ENCODE measurements at places on chromosomes 11 and 22.

- DNase-seq, result no peak
Measured at GRCh38 chr22:17113600-17113999, 7.6 kb downstream of the TMEM121B start.

GRCh38 chr22:21816472-21816786 lies 51.0 kb downstream of the MAPK1 start:
- DNase-seq, result no peak

- DNase-seq, result no peak
Measured at GRCh38 chr11:132957881-132958280, 574.4 kb downstream of the OPCML start.

DNA sequence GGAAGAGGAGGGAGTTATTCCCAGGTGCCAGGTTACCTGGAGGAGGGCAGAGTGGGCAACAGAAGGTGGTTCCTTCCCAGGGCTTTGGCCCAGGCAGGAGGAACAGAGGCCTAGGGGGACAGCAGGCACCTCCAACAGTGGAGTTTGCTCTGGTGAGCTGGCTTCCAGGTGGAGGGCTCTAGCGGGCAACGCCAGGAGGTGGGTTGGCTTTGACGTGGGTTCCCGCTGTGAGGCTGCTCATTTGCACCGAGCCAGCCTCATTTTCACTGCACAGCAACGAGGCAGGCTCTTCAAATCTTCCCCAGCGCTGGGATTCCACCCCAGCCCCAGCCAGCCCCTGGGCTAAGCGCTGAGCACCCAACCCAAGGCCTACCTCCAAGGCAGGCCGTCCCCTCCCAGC lies 8.1 kb downstream of the IGSF9B start:
- no peak for DNase-seq

GRCh38 chr11:2362414-2362813 lies 14.7 kb upstream of the CD81 start:
- no peak for DNase-seq

GRCh38 chr11:110971140-110971539 lies 258.9 kb upstream of the ARHGAP20 start:
- DNase-seq, result no peak

DNA sequence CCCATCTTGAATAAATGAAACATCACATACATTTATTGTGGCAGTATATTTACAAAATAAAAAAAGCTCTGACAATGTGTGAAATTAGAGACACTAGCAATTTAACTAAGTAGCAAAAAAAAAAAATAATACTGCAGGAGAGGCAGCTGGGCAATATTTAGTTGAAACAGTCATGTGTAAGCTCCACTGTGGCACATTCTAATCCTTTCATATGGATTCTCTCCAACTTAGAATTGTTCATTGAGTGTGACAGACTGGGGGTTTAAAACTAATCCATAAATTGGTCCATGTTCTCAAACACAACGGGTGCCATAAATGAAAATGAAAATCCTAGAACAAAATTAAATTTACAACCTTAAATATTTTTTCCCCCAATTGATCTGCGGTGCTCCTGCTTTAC lies 302.1 kb downstream of the CADM1 start:
- DNase-seq, result no peak

GRCh38 chr11:27468209-27468994 lies 4.2 kb downstream of the LGR4 start:
- DNase-seq, result no peak

Measured in activated CD4-positive, alpha-beta T cell treated with anti-CD3 and anti-CD28 coated beads, Interleukin-2, amount 50 U/mL, for 4 hours (primary cell).